Muscle of arm (tissue), 14 donors: ENCODE measurements at places on chromosomes 6 and 20.

DNA sequence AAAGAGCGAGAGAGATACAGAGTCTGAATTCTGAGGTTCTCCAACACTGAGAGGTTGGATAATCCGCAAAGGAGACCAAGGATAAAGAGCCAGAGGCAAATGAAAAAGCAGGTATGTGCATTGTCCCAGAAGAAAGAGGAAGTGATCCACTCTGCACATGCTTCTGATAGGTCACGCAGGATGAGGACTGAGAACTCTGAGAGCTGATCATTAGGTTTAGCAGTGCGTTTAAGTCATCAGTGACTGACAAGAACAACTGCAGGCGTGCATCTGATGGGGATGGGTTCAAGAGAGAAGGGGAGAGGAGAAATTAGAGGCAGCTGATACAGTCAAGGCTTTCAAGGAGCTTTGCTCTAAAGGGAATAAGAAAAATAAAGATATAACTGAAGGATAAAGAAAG is 301.2 kb upstream of the SGK1 start:
- DNase-seq = no peak

DNA sequence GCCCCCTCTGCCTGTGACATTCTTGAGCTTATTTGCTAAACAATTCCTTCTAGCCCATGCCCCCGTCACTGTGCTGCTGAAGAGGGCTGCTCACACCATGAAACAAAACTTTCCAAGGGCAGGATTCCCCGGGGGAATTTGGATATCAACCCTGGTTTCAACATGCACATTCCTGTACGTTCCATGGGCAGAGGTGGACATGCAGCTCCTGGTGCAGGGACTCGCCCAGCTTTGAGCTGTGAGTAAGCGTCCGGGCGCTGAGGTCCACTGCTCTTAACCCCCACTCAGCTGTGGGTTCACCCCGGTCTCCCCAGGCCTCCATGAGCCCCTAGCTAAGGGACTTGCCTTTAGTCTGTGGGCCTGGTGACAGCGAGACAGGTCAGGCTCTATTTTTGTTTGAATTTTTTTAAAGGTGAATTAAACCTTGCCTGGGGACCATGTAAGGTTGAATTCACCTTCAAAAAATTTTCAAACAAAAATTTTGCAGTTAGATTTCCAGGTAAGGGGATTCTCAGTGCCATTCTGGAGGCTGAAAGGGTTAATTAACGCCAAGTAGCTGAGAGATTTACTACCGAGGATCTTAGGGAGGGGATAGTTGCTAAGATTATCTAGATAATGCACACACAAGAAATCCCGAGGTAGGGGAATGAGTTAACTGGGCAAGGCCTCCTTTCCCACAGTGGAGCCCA is 70.3 kb upstream of the SLC22A23 start:
- no peak for DNase-seq

DNA sequence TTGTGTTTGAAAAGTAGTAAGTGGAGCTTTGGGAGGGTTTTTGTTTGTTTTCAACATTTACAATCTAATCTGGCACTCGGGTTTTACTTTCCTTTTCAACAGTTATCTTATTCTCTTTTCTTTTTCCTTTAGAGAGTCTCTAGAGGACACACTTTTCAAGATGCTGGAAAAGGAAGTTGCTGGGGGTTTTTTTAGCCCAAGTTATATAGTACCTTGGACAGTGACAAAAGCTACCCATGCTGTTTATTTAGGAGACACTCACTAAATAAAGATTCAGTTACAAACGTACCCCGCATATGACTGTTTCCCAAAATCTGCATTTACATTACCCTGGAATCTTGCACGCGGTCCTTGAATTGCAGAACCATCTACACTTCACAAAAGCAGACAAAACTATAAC is 78.8 kb downstream of the MAP7 start:
- no peak for DNase-seq

GRCh38 chr6:117548797-117549301 is 53.5 kb downstream of the GOPC start:
- no peak for DNase-seq

- DNase-seq = no peak
Observed at GRCh38 chr6:2581011-2581410, 169.7 kb downstream of the MYLK4 start.

DNA sequence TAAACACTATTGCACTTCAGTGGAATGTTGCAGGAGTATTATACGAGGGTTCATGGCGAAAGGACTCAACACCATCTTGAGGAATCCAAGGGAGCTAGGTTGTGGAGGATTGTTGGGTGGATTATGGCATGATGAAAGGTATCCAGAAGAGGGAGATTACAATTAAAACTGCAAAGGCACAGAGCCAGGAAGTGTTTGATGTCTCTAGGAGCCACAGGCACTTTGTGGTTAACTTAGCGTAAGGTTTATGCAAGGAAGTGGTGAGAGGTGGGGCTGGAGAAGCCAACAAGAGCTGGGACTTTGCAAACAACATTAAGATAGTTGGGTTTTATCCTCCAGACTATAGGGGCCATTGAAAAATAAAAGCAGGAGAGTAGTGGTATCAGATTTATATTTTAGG is 86.6 kb upstream of the TPD52L1 start:
- DNase-seq = no peak

GRCh38 chr20:54497931-54498718 is 22.7 kb downstream of the DOK5 start:
- DNase-seq = no peak

DNA sequence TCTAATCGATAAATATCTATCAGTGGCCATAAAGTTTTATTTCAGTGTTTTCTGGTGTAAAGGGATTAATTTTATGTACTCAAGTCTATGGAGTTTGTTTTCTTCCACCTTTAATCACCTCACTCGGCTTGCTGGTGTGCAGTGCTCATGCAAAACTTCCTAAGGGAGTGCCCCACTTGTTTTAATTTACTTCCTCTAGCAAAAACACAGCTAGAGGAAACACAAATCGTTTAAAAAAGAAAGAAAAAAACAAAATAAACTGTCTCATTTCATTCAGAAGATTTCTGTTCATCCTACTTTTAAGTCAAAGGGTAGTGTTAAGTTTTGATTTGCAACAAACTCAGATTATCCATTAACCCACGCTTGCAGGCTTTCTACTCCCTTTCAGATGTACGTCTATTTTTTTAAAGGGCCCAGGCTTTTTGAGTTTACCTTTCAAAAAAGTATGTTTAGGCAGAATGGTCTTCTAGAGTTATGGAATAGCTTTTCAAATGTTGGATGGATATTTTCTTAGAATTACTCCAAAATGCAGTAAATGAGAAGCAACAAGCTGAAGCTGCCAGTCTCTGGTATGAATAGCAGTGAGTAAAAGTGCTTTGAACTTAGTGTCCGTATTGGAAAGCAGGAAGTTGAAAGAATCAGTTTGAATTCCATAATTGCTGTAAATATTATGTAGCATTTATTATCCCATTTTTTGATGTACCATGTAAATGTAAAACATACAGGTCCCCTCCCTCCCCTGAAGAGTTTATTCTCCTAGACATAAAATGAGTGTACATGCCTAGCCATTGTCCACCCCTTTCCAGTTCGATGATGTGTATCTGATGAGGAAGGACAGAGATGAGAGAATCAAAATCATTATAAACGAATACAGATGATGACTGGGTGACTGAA is 113.3 kb downstream of the SLC16A10 start:
- no peak for DNase-seq

DNA sequence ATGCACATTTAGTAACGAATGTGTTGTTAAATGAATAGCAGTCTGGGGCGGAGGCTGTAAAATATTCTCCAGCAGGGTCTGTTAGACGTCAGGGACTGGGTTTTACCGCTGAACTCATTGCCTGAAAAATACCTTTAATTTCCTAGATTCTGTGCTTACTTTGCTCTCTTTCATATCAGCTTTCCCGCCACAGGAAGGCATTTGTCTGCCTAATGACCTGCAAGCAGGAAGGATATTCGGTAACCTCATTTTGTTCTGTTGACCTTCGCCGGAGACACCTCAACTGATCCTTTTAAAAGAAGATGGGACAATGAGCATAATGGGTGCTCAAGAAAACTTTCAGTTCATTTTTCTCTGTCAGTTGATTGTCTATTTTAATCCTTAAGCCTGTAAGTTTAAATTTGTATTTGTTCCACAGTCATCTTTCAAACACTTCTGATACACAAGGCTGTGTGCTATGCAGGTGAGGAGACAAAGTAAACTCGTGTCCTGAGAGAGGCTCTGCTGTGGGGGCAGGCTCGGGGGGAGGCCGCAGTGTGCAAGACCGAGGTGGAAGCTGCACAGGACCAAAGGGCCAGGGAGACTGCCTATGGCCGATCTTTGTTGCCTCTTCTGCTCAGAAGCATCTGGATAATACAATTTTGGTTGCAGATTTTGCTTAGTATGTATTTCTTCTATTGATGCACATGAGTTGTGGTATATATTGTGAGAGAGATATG is 27.4 kb upstream of the SIM1 start:
- no peak for DNase-seq

DNA sequence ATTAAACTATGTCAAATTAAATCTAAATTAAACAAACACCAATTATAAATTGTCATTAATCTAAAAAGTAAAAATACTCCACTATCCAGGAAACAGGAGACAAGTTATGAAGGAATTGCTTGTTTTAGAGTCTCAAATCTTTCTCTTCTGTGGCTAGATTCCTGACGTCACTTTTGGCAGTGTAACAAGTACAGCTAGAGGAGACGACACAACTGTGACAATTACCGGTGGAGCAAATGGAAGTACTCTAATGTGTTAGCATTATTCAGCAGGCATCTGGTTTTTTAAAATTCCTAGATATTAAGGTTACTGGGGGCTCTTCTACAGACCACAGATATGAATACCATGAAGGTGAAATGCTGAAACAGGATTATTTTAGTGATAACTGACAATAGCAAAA is 1042.7 kb downstream of the EPHA7 start:
- peak; percentile 35 for DNase-seq

GRCh38 chr20:50967586-50967985 is 9.0 kb downstream of the MOCS3 start:
- no peak for DNase-seq

- peak; percentile 27 for DNase-seq
Observed at GRCh38 chr6:7115543-7116231, 7.9 kb downstream of the RREB1 start.

- DNase-seq = peak; percentile 46
Observed at GRCh38 chr6:1491591-1492319, 102.4 kb downstream of the FOXF2 start.
